ENCODE measurements at places on chromosomes 13 and 19.

DNA sequence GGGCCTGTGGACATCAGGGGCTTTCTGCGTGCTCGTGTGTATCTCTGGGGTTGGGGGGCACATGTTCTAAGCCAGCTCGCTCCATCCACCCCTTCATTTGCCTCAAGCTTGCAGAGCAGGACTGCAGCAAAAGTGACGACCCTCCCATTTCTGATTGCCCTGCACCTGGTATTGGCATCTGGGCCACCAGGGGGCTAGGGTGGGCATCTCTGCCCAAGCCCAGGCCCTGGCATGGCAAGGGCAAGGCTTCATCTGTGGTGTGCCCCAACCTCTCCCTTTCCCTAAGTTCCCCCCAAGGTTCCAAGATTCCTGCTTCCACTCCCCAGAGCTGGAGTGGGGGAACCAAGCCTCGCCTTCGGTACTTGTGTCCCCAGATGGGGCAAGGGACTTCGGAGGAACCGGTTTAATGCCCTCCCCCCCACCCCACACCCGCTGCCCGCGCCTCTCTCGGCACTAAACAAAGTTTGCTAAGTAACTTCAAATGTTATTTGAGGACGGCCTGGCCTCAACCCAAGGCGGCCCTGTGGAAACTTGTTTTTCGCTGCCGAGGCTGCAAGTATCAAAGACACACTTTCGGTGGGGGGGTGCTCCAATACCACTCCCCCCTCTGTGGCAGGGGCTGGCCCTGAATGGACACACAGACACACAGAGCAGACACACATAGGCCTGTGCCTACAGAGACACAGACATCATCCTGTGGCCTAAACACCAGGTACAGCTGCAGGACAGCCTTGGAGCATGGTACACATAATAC lies 12.2 kb downstream of the NFIX start:
- no peak for DNase-seq

- DNase-seq, result no peak
Observed at GRCh38 chr19:3618144-3618810, 8.3 kb downstream of the CACTIN start.

DNA sequence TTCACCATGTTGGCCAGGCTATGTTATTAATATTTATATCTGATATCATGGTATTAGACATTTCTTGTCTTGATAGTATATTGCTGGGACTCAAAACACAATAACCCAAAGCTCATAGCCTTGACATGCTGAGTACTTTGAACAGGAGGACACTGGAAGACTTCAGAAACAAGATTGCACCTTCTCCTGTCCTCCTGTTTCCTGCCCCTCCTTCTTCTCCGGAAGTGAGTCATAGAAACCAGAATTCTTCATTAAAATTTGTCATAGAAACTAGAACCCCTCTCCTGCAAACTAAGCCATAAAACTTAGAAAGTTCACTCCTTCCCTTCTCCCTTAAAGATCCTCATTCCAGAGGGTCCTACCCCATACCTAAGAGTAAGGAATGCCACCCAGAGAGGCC lies 400.2 kb downstream of the SLITRK5 start:
- no peak for DNase-seq

- DNase-seq, result no peak
Observed at GRCh38 chr19:11375143-11375948, 880 bp downstream of the SWSAP1 start.

DNA sequence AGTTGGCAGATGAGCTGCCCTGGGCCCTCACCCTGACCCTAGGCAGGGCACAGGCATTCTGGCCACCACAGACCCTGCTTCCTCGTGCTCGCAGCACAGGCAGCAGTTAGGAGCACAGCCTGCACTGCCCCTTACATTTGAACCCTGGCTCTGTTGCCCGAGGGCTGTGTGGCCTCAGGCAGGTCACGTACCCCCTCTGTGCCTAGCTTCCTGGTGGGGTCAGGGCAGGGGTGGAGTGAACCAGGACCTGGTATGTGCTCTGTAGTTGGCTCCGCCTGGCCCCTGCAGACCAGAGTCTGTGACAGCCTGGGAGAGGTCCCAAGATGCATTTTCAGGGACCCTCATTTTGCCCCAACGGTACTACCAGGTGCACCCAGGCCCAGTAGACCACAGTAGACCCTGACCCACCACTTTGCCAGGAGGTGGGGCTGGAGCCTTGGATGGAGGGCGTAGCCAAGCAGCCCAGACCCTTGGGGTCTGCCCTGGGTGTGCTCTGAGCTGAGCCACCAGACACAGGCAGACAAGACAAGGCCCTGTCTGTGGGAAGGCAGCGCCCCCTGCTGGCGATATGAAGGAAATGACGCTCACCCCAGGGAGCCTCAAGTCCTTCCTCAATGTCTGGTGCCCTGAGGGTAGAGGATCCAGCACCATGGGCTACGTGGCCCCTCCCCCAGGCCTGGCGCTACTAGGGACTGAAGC lies 9.1 kb downstream of the LYL1 start:
- no peak for DNase-seq

DNA sequence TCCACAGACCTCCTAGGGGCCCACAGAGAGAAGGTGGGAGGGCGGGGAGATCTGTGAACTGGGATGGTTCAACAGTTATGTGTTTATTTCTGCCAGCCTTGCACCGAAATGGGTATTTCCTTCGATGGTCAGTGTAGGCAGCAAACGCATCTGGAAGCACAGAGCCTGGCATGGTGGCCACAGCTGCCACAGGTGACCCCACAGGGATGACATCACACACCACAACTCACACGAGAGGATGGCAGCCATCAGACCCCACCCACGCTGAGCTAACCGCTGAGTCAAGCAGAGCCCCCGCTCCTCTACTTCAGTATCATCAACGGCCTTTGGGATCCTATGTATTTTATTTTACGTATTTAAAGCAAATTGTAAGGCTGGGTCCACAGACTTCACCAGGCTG lies 37.4 kb downstream of the NAXD start:
- no peak for DNase-seq

GRCh38 chr13:48501705-48502104 lies 31.2 kb downstream of the RCBTB2 start:
- DNase-seq, result no peak

DNA sequence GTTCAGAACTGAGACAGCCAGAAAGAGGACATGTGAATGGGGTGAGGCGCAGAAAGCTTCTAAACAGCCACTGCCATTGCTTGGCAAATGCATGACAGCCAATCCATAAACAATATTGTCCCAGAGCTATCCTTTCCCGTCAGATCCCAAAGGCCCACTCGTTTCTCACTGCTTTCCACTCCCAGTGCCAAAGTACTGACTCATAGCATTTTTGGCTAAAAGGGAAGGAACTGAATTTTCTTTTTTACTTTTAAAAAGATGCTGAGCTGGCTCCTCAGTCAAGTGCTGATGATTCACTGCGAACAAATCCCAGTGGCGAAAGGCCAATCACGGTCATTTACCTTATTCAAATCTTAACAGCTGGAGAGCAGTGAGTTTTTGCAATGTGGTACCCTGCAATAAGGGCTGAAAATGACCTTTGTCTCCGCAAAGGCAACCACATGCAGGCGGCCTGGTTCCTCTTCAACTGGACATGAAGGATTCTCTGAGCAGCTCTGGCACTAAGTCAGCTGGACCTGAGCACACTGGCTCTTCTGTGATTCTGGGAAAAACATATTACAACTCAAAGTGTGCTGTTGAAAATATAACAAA lies 151.7 kb downstream of the DCLK1 start:
- DNase-seq, result no peak

GRCh38 chr19:32219881-32220472 lies 125.4 kb upstream of the ZNF507 start:
- DNase-seq, result no peak

- DNase-seq, result no peak
Observed at GRCh38 chr19:40335855-40336600, 12.2 kb downstream of the C19orf47 start.

GRCh38 chr19:41784312-41784711 lies 12.1 kb upstream of the CEACAM3 start:
- DNase-seq, result no peak

DNA sequence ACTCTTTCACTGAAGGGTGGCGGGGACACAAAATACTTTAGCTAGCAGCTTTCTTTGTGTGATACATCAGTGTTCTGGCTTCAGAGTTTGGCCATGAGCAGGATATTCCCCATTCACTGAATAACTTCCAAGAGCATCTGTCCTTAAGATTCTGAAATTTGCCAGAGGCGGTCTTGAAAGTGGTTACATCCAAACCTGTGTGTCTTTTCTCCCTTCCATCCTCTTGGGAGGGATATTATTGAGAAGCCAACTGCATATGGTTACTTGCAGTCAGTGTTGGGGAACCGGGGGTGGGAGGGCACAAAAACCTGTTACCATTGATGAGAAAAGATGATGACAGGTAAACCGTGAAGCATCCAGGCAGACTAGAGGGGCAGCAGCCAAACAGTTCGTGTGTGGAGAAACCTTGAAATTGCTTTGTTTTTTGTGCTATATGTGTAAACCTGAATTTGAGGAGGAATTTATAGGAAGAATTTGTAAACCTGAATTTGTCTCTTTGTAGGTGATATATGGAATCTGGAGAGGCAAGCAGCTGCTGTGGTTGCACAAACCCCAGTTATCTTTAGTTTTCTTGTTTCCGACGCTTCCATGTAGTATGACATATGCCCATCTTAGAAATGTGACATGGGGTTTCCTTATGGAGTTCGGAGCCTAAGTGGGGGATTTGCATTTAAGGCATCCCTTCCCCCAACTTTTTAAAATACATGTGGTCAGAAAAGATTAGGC lies 104.8 kb downstream of the WDFY2 start:
- no peak for DNase-seq

DNA sequence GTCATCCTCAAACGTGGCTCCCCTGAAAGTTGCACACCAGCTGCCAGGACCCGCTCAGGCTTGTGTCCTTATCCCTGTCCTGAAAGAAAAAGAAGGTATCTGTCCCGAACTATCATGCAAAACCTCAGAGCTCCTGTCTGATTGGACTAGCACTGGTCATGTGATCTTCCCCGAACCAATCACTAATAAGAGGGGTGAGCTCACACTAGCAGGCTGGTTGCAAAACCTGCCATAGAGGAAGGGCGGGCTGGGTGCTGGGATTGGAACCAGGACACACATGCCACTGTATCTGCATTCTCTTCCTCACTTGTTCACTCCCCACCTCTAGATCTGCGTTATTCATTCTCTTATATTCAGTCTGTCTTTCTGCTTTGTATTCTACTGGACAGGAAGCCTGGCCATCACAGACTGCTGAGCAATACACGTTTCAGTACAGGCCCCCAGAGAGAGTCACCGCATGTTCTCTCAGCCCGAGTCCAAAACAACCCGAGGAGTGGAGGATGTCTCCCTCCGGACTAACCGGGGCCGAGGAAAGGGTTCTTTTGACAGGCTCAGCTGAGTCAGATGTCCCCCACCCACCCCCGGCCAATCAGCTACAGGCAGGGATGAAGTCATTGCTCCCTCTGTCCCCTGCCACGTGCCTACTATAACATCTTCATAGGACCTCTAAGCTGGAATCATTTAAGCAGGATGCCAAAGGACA lies 97.7 kb downstream of the SIPA1L3 start:
- DNase-seq, result no peak

DNA sequence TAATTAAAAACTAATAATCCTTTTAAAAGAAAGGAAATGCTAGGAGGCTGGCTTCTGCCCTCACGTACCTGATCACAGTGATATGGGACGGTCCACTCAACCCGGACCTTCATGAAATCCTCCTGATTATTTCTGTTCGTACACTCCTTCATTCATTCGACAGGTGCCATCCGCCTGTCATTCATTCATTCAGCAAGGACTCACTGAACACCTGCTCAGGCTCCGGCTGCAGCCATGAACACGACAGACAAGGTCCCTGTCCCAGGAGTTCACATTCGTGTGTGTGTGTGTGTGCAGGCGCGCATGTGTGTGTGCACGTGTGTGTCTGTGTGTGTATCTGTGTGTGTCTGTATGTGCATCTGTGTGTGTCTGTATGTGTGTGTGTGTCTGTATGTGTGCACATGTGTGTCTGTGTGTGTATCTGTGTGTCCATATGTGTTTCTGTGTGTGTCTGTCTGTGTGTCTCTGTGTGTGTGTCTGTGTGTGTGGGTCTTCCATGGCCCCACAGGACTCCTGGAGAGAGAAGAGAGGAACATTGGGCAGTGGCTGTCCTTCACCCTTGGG lies 28.1 kb upstream of the CCNE1 start:
- no peak for DNase-seq

DNA sequence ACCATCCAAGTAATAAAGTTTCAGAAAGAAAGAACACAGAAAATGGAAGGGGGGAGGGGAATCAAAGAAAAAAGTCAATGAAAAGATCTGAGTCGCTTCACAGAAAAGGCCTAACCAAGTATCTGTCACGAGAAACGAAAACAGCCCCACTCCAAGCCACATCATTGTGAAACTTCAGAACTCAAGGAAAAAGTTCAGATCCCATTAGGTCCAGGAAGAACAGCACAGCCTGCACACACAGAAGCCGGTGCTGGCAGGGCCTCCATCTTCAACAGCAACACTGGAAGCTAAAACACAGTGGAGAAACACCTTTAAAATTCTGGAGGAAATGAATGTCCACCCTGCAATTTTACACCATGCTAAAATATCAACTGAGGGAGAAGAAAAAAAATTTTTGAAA lies 8.0 kb downstream of the STK24 start:
- no peak for DNase-seq

GRCh38 chr19:23547816-23548430 lies 139.1 kb downstream of the ZNF675 start:
- DNase-seq, result no peak

- DNase-seq, result no peak
Observed at GRCh38 chr13:98175823-98176222, 1.2 kb downstream of the RNF113B start.

- no peak for DNase-seq
Observed at GRCh38 chr19:13842291-13843103, 34.4 kb upstream of the NANOS3 start.

DNA sequence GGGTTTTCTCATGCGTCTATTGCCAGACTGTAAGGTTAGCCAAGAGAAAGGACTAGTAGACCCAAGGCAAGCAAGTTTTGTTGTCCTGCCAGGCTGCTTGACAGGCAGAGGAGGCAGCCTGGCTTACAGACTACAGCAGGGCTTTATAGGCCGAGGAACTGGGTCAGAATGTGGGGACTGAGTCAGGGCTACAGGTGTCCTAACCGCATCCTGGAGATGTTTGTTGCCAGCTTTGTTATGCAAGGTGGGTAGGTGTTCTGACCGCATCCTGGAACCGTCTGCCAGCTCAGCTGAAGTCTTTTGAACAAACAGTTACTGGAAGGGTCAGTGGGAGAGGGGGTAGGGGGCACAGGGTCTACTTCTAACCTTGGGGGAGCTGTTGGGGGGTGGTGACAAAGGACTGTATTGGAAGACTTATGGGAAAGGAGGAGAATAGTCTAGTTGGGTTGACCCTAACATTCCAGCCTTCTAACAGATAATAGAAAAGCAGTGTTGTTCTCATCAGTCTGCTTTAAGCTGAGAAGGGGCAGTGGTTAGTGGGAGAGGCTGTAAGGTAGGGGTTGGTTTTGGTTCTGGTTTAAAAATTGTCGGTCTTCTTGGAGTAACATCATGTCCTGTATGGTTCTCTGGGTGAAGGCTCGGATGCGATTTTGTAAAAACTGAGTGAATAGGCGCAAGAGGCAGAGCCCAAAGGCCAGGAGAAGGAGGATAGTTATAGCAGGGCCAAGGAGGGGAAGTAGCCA lies 913.8 kb upstream of the SLITRK5 start:
- no peak for DNase-seq

- no peak for DNase-seq
Observed at GRCh38 chr19:16084067-16084685, 7.9 kb downstream of the TPM4 start.

Data from cortex of kidney (tissue), 1 donor.